ENCODE measurements at places on chromosomes 6 and 20.
A peak's percentile ranks its signal among the peaks of the same experiment; 100 is the strongest.

DNA sequence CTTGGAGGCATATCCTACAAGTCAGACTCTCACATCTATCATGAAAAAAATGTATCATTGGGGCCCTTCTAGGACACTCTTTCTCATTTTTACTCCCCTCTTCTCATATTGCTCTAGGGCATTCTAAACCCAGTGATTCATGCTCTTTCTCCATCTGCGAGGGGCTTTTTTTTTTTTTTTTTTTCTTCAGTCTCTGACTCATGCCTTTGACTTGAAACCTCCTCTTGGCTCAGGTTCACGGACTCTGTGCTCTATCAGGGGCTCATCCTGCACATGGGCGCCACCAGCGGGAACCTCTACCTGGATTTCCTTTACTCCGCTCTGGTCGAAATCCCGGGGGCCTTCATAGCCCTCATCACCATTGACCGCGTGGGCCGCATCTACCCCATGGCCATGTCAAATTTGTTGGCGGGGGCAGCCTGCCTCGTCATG is 17.8 kb downstream of the SLC22A1 start:
- DNase-seq, result no peak

GRCh38 chr6:16731478-16732051 is 29.7 kb downstream of the ATXN1 start:
- peak; percentile 40 for DNase-seq

DNA sequence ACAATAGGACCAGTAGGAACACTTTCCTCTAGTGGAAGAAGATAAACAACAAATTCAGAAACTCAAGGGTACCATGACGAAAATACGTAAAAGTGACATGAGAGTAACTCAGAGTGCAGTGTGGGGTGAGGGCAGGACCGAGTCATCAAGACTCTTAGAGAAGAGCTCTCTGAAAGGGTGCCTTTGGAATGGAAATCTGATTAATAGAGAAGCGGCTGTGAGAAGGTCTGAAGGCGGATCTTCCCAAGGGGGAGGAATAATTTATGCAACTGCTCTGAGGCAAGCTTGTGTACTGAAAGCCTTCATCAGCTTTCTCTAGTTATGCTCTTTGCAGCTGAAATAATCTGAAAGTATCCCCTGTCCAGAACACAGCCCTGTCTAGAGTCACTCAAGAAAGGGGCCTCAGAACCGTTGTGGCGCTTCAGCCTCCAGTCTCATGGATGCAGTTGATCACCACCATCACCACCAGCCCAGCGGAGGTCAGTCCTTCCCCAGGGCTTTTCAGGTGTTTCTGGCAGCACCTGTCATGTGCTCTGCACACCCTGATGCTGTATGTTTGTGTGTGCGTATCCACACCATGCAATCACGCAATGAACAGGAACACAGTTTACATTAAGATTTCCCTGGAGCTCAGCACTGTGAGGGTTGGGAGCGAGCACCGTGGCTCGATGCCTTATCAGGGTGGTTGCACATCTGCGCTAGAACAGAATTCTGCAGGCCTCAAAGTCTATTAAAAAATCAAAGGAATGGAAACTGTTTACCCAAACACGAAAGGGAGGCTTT is 396.5 kb downstream of the SMOC2 start:
- no peak for DNase-seq

DNA sequence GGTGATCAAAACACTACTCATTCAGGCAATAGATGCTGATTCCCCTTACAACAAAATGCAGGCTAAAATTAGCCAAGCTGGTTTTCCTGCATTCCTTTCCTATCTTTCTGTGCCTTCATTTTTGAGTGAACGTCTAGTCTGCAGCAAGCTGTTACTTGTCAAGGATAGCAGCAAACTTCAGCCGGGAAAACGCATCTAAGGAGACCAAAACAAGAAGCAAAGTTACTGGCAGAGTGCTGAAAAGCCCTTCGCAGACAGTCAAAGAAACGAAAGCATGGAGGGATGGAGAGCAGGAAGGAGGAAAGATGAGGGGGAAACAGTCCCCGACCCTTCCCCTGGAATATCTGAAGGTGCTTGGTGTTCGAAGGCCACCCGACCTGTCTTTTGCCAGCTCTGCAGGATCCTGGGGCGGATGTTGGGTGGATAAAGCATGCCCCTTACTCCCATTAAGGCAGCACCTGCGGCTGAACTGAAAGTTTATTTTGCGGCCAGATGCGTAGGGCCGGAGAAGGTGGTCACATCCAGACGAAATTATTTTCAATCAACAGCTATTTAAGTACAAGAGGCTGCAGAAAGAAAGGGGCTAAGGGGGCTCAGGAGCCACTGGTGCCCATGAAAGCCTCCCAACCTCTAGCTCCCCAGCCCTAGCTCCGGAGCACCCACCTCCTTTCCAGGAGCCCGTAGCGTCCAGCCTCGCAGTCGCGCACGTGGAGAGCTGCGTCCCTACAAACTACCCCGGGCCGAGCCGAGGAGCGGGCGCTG is 538 bp downstream of the FERMT1 start:
- no peak for DNase-seq

DNA sequence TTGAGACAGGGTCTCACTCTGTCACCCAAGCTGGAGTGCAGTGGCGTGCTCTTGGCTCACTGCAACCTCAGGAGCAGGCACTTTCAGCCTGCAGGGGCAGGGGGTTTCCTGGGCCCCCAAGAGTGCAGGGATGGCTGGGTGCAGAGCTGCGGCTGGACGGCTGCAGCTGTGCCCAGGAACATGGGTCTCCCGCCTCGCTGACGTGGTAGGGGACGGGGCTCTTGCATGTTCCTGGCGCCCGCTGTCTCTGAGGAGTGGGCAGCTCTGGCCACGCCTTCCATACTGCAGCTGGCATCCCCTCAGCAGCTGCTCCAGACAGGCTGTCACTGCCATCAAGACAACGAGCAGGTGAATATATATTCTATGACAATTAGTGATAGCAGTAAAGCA is 2.2 kb upstream of the DEK start:
- DNase-seq, result no peak

Measured in activated naive CD4-positive, alpha-beta T cell treated with anti-CD3 and anti-CD28 coated beads for 36 hours (primary cell).